ENCODE measurements at places on chromosomes 7 and 10.

- no peak for DNase-seq
Observed at GRCh38 chr10:98555021-98555619, 108.4 kb upstream of the HPS1 start.

DNA sequence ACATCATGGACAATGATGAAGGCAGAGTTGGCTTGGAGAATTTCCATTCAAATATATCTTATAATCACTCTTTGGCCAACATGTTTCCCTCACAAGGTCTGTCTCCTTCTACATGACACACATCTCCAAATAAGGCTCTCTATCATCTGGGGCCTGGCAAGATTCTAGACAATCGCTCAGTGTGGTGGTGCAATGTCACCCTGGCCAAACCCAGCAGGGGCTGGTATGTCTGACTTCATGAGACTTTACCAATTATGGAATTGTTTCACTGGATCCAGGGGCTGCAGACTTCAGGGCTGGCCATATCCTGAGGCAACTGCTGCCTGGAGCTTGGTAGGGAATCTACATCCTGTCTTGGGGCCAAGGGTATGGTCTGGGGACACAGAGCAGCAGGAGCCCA, 319.0 kb downstream of the PLXNA4 start:
- DNase-seq: no peak

DNA sequence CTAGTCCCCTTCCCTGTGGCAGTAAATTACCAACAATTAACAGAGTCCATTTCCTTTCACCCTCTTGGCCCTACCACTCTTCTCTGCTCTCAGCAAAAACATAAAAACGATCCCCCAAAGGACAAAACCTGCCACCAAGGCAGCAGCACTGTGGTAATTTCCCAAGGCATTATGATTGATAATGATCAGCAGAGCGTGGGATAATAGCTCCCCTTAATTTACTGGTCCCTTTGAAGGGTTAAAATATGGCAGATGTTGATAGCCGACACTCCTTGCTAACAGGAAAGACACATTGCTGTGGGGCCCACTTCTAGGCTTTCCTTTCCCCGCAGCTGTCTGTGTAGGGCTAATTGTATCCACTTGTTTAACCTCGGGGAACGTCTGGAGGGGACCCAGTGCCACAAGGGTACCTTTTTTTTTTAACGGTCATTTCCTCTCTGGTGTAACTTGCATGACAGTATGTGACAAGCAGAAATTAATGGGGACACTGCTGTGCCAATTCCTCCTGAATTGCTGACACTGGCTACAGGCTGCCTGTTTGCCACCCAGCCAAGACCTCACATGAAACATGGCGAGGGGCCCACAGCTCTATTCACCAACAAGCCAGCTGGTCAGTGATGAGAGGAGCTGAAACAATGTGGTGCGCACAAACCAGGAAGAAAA, 81.3 kb downstream of the CDK6 start:
- DNase-seq: no peak

GRCh38 chr7:585873-586272, 66.2 kb upstream of the PDGFA start:
- no peak for DNase-seq

DNA sequence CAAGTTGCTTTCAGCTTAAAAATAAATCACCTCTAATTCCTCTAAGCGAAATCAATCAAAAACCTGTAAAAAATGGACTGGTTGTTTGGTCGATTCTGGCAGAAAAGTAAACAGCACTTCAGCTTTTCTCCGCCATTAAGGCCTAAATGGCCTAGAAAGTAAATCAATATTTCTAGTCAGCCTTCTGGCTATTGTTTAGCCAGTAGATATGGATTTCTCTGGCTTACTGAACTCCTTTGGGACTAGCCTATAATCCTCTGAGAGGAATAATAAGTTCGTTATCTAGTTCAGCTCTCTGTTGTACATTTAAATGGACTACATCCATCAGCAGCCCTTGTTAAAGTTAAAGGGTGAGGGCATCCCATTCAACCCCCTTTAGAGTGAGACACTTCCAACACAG, 400.1 kb upstream of the ETV1 start:
- no peak for DNase-seq

- DNase-seq: no peak
Observed at GRCh38 chr10:105252911-105253310, 611.8 kb downstream of the SORCS3 start.

GRCh38 chr7:86926732-86927131, 132.7 kb downstream of the ELAPOR2 start:
- DNase-seq: peak; percentile 20

DNA sequence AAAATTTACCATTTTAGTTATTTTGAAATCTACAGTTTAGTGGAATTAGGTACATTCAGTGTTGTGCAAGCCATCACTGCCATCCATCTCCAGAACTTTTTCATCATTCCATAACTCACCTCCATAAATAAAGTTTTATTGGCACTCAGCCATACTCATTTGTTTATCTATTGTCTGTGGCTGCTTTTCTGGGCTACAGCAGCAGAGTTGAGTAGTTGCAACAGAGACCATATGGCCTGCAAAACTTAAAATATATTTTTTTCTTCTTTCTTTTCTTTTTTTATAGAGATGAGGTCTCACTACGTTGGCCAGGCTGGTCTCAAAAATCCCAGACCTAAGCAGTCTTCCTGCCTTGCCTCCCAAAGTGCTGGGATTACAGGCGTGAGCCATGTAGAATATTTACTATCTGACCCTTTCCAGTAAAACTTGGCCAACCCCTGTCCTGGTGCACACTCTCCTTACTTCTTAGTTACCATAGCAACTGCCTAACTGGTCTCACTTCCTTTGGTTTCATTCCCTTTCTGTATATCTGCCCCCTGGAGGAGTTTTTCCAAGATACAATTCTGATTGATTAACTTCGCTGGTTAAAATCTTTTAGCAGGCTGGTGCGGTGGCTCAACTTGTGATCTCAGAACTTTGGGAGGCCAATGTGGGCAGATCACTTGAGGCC, 133.2 kb downstream of the CUX1 start:
- no peak for DNase-seq

GRCh38 chr7:84336303-84336702, 141.7 kb upstream of the SEMA3A start:
- no peak for DNase-seq

DNA sequence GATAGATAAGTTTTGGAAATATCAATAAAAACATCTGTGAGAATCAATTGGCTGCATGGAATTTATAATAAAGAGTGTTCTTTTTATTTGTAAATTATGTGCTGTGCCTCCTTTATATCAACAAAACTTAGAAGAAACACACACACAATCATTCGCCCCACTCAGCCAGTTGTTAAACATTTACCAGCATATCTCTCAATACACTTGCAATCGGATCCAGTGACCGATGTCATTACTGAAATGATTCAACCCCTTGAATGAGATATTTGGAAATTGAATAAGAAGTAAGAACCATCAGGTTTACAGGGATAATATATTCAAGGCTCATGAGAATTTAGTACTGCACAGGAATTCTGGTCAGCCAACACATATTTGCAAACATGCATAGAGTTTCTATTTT, 35.6 kb downstream of the TAF3 start:
- DNase-seq: no peak

GRCh38 chr7:47580811-47581331, 1.0 kb downstream of the TNS3 start:
- no peak for DNase-seq

- no peak for DNase-seq
Observed at GRCh38 chr10:57657164-57657765, 610.4 kb downstream of the IPMK start.

GRCh38 chr10:75450075-75450445, 18.6 kb downstream of the LRMDA start:
- no peak for DNase-seq

- no peak for DNase-seq
Observed at GRCh38 chr7:80415522-80415921, 96.3 kb downstream of the GNAT3 start.

GRCh38 chr7:75654855-75655254, 83.9 kb downstream of the HIP1 start:
- no peak for DNase-seq

DNA sequence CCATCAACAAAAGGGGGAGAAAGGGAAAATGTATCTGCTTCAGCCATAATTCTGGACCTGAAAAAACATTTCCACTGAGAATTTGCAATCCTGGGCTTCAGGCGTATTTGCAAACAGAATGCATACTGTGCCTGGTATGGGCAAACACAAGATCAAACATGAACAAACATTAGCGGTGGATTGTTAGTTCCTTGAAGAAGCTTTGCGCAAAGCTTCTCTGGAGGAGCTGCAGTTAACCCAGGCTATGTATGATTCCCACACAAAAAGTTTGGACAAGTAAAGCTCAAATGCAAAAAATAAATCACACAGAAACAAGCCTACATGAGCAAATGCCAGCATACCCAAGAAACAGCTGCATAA, 20.4 kb upstream of the HILPDA start:
- DNase-seq: no peak

DNA sequence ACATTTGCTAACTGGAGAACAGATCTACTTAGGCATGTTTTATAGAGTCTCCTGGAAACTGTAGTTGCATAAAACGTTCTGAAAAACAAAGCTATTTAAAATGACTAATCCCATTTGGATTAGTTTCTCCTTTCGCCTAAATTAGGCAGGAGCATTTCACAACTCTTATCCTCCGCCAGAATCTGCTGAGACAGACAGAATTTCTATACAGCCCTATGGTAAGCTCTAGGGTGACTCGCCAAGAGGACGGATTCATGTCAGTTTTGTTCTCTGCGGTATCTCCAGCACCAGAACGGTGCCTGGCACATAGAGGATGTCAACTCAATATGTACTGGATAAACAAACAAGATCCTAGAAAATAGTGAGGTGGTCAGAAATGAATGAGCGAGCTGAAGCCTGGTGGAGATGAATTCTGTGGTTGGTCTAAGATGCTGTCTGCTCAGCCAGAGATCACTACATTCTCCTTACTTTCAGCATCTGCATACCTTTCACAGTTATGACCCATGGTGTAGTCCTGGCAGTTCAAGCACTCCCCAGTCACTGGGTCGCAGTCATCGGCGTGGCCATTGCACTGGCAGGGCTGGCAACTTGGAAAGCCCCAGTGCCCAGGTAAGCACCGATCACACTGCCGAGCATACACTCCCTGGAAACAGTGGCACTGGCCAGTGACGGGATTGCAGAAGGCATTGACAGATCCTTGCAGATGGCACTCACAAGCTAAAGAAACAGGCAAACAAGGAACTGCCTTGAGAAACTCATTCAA, 44.0 kb downstream of the LAMB1 start:
- no peak for DNase-seq

DNA sequence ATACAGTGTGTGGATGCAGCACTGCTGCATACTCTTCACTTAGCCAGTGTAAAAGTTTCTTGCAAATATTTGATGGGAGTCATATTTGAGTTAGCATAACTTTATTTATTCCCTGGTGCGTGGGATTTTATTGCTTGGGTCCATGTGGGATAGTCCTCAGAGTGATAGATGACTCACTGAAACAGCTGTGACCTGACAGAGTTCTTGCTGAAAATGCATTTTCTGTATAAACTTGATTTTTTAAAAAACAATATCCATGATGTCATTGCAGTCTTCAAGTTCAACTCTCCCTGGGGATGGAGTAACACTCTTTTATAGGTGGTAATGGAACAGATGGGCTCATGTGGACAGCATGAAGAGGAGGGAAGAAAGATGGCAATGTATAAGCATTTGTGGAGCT, 310.0 kb downstream of the PPP1R3A start:
- DNase-seq: no peak

DNA sequence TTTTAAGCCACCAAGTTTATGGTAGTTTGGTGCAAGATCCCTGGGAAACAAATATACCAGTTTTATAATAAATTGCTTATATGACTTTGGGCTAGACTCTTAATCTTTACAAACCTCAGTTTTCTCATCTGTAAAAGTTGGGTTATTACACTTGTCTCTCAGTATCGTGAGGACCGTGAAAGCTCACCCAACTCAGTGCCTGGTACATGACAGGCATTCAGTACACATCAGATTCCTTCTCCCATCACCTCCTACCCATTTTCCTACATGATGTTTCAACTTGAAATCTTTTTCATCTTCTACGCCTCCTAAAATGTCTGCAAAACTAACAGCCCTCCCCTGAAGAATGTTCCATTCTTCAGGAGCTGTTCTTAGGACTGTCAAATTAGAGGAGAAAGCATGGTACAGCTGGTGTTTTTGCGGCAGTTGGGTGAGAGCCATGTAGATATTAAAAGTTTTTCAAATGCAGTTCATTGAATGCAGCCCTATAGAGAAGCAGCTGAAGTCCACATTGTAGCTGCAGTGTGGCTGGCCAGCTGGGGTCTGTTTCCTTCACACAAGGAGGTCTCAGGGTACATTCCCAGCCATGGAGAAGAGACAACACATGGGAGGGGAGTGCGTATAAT, 812.8 kb downstream of the LRMDA start:
- no peak for DNase-seq

- no peak for DNase-seq
Observed at GRCh38 chr7:43123457-43123856, 11.0 kb downstream of the HECW1 start.

DNA sequence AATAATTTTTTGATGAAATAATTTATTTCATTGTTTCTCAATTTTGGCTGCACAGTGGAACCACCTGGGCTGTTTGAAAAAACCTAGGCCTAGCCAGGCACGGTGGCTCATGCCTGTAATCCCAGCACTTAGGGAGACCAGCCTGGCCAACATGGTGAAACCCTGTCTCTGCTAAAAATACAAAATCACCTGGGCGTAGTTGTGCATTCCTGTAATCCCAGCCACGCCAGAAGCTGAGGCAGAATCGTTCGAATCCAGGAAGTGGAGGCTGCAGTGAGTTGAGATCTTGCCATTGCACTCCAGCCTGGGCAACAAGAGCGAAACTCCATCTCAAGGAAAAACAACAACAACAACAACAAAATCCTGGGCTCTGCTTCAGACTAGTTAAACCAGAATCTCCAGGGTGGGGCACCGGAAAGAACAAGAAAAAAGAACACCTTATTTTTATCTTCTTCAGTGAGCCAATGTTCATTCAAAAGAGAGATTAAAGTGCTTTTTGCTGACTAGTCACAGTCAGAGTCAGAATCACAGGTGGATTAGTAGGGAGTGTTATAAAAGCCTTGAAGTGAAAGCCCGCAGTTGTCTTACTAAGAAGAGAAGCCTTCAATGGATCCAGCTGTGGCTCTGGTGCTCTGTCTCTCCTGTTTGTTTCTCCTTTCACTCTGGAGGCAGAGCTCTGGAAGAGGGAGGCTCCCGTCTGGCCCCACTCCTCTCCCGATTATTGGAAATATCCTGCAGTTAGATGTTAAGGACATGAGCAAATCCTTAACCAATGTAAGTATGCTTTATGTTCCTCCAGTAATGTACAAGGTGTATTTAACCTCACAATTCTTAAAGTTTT, at the start of gene CYP2C18:
TSS of gene CYP2C18 (plus strand) at position 516 of the 841 bp plus-strand sequence. CDS start at position 607, 91 bp downstream.
- no peak for DNase-seq

DNA sequence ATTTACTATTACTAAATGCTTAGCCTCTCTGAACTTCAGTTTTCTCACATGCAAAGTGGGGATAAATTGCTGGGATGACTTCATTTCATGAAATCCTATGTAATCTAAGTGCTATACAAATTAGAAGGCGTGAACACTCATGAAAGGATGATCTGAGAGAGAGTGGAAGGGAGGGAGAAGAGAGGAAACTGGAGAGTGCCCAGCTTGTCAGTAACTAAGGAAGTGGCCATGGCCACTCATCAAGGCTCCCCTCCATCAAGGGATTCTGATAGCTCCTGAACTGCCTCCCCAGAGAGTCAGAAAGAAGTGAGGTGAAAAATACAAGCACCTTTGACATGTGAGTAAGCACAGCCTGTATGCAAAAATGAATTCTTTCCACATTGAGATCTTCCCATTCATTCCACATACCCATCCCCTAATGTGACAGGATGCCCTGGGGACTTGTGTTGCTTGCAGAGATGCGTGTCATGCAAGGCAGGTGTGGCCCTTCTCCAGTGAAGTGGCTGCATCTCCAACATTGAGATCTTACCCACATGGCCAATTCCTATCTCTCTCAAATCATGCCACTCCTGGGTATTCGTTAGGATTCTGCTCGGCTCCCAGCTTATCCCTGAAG, 76.5 kb upstream of the ITPRID1 start:
- DNase-seq: no peak

Data from T follicular helper cell (primary cell).